ENCODE measurements at places on chromosomes 12 and 14.

- no peak for DNase-seq
Observed at GRCh38 chr12:46516238-46516932, 143.8 kb upstream of the SLC38A2 start.

GRCh38 chr14:68562911-68563250 is 230.0 kb downstream of the ZFP36L1 start:
- DNase-seq: no peak

DNA sequence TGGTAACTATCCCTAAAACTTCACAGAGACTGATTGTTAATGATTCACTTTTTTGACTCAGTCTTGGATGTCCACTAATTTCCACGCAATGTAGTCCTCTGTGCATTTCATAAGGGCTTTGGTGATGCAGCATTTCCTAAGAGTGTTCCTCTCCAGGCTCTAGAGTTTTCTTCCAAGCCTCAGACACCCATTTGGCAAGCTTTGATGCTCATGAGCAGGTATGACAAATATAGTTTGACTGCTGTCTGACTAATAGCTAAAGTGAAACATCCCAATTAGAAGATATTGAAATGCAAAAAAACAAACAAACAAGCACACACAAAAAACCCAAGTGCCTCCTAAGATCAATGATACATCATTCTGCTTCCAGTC is 1.5 kb upstream of the VAMP1 start:
- DNase-seq: no peak

GRCh38 chr12:97131220-97131981 is 224.3 kb downstream of the NEDD1 start:
- no peak for DNase-seq

DNA sequence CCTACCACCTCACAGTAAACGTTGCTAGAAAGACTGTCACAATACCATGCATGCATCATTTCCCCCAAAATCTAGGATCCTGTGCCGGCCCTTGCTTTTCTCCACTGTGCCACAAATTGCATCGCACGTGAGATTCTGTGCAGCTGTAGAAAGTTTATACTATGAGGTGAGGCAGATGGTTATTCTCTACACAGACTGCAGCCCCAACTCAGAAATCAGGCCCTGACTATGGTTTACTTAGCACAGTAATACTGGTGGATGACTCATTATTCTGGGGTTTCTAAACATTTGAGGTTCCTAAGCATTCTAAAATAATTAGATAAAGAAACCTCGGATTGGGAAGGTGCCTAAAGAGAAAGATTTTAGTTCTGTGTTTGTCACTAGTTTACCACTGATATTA is 163.8 kb upstream of the CCDC198 start:
- no peak for DNase-seq

GRCh38 chr14:105168979-105169507 is 467 bp upstream of the JAG2 start:
- DNase-seq: peak; percentile 60

- DNase-seq: no peak
Observed at GRCh38 chr12:124432376-124432775, 135.0 kb downstream of the NCOR2 start.

DNA sequence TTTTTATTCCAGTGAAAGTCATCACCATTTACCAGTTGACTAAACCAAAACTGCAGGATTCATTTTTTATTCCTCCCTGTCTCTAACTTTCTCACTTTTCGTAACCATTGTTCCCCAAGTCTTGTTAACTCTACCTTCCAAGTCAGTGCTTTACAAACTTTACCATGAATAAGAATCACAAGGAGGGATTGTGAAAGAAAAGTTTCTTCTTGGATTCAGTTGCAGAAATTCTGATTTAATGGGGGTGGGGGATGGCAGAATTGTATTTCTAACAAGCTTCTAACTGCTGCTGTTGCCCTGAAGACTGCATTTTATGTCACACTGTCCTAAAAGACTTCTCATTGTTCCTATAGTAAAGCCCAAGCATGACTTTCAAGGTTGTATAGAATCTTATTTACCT is 5.0 kb upstream of the RAB21 start:
- no peak for DNase-seq

DNA sequence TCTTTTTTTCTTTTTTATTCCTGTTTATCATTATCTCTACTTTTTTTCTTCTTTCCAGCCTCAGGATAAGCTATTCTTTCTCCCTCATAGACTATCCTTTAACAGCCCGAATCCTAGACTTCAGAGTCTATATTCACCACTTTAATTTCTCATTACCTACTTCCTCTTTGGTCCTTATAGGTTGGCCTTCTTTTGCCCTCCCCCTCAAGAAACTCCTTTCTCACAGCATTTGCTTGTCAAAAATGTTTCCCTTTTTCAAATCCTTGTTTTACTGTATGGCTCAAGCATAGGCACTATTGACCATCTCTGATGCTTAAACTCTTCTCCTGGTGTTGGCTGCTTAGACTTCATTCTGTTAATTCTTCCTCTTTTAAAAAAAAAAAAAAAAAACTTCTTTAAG is 52.5 kb downstream of the KIAA0586 start:
- peak; percentile 16 for DNase-seq

- no peak for DNase-seq
Observed at GRCh38 chr12:116604951-116605641, 45.9 kb downstream of the MAP1LC3B2 start.

DNA sequence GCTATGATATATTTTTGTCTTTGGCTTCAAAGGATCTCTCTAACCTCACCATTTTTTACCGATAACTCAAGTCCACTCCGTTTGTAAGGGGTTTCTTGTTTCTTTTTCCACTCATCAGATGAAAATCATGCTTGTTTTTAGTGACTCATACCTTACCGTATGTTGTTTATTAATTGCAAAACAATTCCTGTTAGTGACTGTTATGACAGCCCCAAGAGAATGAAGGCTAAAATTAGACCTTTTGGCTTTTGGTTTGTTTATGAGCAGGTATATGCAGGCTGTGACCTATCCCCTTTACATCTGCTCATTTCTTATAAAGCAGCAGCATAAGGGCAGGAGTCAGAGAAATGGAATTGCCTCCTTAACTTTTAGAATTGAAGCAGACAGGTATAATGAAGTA is 319.8 kb downstream of the CEP128 start:
- no peak for DNase-seq
